ENCODE measurements at places on chromosomes 3 and 15.

DNA sequence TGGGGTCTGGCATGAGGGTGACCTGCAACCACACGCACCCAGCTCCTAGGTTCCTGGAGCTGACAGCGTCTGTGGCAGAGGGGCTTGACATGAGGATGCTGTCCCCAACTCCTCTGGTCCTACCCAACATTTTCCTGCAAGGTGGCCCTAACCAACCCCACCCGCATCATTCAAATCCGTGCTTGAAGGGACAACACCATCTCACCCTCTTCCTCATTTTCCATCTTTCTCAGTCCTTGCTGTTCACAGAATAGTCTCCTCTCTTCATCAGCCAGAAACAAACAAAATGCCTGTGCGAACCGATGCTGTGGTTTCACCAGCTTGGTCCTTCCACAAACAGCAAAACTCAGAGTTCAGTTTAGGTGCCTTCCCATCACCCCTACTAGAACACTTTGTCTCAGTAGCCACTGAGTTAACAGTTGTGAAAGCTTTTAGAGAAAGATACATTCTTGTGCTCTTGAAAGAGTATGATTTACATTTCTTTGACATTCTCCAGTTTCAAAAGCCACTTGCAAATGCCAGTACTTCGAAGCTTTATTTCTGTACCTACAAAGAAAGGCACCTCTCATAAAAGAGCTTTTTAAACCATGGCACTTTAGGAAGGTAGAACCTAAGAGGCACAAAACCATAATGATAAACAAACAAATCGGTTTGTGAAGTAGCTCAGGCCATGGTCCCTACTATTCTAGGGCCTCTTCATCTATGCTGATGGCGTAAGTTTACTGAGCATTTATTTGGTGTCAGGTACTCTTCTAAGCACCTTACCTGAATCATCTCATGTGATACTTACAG lies 360.1 kb downstream of the SHQ1 start:
- DNase-seq = no peak

- DNase-seq = no peak
Observed at GRCh38 chr3:56086355-56086754, 381.9 kb downstream of the ERC2 start.

DNA sequence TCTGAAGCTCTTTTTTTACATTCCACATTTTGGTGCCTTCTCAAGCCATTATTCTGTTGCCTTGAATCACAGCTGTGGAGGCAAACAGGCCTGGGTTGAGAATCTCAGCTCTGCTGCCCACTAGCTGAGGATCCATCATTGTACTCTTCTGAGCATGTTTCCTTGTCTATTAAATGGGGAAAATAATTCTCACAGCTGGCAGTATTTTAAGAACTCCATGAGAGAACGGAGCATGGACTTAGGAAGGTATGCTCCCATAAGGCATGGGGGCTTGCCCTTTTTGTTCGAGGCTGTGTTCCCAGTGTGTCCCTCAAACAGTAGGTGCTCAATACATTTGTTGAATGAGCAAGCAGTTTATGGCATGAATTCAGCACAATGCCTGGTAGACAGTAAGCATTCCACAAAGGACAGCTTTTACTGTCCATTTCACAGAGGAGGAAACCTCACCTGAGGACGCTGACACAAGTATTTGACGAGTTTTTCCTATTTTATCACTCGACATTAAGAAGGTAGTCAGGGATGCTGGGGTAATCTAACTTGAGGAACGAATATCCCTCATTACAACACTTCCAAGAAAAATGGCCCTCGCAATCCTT lies 2.1 kb upstream of the PTPRG start:
- DNase-seq = no peak

GRCh38 chr15:43214169-43214568 lies 6.6 kb downstream of the EPB42 start:
- no peak for DNase-seq

- DNase-seq = no peak
Observed at GRCh38 chr3:55461896-55462295, 25.2 kb downstream of the WNT5A start.

DNA sequence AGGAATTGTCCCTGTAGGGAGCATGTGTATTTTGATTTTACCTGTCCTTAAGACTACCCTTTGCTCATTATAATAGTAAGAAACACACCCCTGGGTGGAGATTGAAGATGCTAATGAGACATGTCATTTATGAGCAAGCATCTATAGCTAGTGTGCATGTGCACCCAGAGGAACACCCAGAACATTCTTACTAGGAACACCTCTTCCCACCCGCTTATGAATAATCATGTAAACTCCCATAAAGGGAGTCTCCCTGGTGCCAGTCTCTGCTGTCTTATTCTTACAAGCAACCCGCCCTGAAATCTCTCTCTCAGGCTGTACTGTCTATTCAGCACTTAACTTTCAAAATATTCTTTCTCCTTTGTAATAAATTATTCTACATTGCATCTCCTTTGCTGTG lies 1227.3 kb downstream of the ROBO1 start:
- DNase-seq = no peak

GRCh38 chr3:133837487-133838295 lies 32.1 kb downstream of the SRPRB start:
- no peak for DNase-seq

DNA sequence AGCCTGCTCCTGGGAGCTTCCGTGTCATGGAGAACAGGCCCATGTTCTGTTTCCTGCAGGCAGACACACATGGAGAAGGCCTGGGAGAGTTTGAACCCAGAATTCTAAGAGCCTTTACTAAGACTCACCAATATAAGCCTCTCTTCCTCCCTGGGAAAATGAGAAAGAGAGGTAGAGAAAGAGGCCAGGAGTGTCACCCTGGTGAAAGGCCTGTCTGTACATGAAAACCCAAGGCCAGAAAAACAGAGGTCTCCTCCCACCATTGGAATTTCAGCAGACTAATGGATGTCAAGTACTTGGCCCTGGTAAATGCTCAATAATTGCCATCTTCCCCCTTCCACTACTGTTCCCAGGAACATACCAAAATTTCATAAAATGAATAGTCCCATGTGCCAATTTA lies 117.6 kb downstream of the TOP2B start:
- no peak for DNase-seq

GRCh38 chr15:66789029-66790025 lies 87.3 kb downstream of the SMAD6 start:
- no peak for DNase-seq

- no peak for DNase-seq
Observed at GRCh38 chr3:168028086-168028485, 67.6 kb downstream of the GOLIM4 start.

- DNase-seq = no peak
Observed at GRCh38 chr3:95511828-95512227, 1302.6 kb upstream of the EPHA6 start.

DNA sequence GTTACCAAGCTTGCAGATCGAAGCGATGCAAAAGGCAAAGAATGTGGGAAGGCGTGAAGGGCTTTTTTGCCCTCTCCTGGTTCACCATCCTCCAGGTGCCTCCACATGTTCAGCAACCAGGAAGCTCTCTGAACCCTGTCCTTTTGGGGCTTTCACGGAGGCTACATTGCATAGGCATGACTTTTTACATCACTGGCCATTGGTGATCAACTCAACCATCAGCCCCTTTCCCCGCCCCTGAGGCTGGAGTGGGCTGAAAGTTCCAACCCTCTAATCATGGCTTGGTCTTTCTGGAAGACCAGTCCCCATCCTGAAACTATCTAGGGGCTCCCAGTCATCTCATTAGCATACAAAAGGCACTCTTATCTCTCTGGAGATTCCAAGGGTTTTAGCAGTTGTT lies 52.6 kb downstream of the UACA start:
- DNase-seq = no peak

DNA sequence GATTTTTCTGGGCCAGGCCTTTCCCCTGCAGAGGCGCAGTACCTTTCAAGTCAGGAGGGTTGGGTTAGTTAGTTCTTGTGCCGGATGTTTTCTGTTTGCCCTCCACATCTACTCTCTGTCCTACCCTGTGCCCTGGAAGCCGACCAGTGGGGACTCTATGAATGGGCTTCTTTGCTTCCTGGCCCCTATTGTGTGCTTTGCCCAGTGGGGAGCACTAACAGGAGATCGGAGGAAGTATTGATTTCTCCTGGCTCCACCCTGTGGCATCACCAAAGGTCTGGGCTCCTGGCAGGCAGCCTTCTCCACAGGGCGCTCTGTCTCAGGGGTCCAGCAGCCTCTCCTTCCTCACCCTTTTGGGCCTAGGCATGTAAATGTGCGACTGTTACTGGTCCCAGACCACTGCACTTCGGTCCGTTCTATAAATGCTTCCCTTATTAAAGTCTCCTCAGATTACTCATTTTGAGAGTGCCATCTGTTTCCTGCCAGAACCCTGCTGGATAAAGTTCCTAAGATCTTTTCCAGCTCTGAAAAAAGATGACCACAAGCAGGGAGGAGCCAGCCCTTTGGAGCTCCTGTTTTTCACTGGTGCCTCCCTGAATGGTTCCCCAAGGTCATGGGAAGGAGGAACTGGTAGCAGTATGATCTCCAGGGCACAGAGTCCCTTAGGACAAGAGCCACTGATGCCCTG lies 44.5 kb downstream of the CTDSPL start:
- no peak for DNase-seq

GRCh38 chr15:95559875-95560394 lies 770.6 kb upstream of the NR2F2 start:
- no peak for DNase-seq

GRCh38 chr15:56984681-56985481 lies 66.4 kb downstream of the TCF12 start:
- peak; percentile 4 for DNase-seq

GRCh38 chr15:66795851-66796250 lies 93.8 kb downstream of the SMAD6 start:
- DNase-seq = no peak

GRCh38 chr3:134105876-134106556 lies 76.3 kb upstream of the SLCO2A1 start:
- DNase-seq = no peak

- no peak for DNase-seq
Observed at GRCh38 chr15:85047271-85047948, 65.8 kb downstream of the PDE8A start.

GRCh38 chr3:111702996-111703985 lies 108.1 kb upstream of the ZBED2 start:
- no peak for DNase-seq

- no peak for DNase-seq
Observed at GRCh38 chr15:45201557-45201859, 13.7 kb upstream of the SHF start.

DNA sequence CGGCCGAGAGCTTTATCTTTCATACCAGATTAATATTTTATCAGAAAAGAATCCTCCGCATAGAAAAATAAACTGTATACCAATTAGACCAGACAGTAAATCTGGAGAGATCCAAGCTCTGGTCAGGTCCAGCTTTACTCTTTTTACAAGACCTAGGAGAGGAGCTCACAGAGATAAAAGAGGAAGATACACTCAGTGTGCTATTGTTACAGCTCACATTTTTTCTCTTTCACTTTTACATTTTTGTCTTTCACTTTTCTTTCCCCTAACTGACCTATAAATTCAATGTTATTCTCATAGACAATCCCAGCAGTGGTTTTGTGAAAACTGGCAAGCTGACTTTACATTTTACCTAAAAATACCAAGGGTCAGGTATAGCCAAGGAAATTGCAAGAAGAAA lies 55.8 kb downstream of the GUCA1C start:
- no peak for DNase-seq

DNA sequence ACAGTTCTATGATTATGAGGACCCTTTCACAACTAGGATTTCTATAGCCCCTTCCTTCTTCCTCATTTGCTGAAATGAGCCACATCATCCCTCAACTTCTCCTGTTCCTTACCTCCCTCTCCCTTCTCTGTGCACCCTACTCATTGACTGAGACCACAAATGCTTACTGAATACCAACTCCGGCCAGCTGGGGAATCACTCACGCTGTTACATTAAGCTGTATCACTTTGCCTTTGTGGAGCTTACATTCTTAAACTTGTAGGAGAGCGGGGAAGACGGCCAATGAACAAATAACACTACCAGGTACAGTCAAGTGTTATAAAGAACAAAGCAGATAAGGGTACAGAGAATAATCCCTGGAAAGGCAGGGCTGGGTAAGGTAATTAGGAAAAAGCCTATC lies 5.7 kb downstream of the SUCLG2 start:
- DNase-seq = no peak

DNA sequence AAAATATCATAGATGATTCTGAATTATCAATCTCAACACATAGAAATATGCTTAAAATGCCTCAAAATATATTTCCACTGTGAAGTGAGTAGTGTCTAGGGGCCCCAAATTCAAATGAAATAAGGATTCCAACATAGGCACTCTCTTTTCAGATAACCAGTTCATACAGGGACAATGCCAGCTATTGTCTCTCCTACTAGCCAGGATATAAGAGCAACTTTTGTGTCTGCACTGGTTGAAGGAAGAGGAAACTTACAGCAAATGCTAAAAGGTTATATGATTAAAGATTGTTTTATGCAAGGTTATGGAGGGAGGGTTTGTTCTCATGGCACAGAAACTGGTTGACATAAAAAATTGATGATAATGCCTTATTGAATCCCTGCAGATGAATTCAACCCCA lies 579.4 kb upstream of the ALCAM start:
- no peak for DNase-seq

DNA sequence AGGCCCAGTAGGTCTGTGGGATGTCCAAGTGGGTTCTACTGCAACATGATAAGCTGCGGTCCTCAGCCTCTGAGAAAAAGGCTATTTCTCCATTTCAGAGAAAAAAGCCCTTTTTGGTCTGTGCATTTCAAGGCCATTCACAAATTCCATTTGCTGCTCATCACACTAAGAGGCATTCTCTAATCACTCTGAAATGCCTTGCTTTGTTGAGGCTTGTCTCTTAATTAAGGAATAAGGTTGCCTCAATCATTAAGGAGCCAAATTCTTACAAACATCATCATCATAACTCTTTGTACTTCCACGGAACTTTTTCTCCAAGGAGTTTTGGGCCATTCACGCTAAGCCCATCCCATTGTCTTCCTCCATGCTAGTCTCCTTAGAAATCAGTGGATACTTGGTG lies 74.4 kb downstream of the BOC start:
- DNase-seq = no peak

- DNase-seq = no peak
Observed at GRCh38 chr15:73888224-73889041, 15.1 kb downstream of the TBC1D21 start.
